ENCODE measurements at places on chromosomes 3 and 15.

DNA sequence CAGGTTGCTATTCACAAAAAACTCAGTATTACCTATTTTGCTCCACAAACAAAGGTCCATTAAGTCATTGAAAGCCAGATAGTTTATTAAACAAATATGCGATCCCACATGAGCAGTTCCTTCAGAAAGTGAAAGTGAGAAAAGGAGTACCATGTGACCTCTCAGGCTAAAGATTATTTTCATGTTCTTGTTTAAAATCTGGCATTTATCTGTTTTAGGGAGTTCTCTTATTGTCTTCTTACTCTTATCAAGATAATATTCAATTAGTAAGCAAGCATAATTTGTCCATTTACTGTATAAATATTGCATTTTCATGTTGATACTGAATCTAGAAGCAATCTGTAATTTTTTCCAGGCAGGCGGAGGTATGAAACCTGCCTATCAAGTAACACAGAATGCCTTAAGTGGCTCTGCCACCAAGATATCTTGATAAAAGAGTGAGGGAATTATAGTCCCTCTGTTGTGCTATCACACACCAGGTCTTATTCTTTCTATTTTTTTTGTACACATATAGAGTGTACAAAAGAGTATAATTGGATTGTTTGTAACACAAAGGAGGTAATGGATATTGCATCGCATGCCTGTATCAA is 20.1 kb upstream of the PLSCR5 start:
- DNase-seq = no peak

DNA sequence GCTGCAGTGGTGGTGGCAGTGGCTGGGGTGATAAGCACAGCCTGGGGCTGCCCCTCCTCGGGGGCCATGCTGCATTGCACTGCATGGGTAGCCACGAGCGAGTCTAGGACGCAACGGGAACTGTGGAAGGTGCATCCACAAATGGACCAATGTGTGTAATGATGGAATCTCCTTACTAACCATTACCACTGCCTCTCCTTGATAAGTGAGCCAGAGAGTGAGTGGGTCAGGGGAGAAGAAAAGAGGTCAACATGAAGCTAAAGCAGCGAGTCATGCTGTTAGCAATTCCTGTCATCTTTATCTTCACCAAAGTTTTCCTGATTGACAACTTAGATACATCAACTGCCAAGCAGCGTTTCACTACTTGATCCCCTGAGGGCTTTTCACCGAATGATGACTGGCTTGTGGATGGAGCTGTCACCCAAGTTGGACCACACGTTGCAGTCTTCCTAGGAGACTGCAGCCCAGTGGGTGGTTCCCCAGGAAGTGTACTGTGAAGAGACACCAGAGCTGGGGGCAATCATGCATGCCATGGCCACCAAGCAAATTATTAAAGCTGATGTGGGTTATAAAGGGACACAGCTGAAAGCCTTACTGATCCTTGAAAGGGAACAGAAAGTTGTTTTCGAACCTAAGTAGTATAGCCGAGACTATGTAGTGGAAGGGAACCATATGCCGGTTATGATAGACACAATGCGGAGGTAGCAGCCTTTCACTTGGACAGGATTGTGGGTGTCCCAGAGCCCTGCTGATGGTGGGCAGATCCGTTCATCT is 20.6 kb downstream of the SAMD7 start:
- no peak for DNase-seq

- no peak for DNase-seq
Measured at GRCh38 chr3:66490984-66491383, 9.8 kb downstream of the LRIG1 start.

DNA sequence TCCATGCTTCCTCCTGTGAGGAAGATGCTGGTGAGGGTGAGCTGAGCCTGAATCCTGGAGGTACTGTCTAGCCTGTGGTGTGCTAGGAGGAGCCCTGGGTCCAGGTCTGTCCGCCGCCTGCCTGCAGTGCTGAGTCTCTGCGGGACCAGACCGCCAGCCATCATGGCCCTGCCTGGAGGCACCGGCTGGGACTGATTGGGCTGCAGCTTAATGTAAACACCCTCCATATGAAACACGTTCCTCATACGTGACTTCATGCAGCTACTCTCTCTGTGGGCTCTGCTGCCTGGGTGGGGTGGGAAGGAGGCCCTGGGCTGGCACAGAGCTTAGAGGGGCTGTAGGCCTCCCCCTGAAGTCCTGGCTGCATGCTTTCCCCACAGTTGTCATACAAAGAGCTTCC is 67.4 kb downstream of the FBLN2 start:
- no peak for DNase-seq

- DNase-seq = no peak
Measured at GRCh38 chr3:53957831-53958230, 66.2 kb upstream of the SELENOK start.

DNA sequence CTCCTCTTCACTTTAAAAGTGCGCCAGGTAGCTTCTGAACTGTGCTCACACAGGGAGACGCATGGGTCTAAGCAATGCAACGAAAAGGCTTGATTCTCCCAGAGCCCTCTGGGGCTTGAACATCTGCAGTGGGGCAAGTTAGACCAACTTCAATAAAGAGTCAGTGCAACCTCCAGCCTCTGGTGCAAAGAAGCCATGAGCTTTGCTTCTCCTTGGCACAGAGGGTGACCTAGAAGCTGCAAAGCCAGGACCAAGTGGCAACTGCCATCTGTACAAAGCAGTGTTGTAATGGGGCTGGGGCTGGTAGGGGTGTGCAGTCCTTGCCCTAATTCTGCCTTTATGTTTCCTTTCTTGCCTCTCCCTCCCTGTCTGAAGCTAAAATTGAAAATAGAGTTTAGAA is 219.0 kb upstream of the CD96 start:
- DNase-seq = no peak

DNA sequence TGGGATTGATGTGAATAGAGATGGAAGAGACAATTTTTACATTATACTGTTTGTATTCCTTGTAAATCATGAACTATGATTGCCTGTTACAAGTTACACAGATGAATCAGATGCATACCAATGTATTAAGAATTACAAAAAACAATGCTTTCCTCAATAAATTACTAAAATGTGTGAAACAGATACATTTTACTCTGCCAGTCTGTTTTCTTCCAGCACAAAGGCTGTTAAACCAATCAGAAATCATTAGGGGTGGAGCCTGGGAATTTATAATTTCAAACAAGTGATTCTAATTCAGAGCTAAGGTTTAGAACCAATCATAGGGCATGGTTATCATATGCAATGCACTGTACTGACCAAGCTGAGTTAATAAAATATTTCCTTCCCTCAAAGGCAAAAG is 21.8 kb upstream of the ANKRD28 start:
- no peak for DNase-seq

DNA sequence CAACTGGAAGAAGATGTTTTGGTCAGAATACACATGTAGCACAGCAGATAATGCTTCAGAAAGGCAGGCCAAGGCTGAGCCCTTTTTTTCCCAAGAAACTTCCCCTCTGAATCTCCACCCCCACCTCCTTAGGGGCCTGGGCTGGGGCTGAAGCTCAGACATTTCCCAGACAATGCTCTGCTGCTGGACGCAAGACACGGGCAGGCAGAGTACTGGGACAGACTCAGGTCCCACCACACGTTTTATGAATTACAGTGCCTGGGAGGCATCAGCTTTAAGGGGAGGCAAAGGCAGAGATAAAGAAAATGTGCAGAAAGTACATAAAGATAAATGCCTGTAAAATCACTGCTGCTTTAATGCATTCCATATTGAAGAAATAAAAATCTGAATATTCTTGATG is 479.4 kb downstream of the ERC2 start:
- DNase-seq = peak; percentile 18

- DNase-seq = no peak
Measured at GRCh38 chr3:120645083-120645845, 36.8 kb downstream of the HGD start.

GRCh38 chr3:127457546-127458145 is 132.9 kb downstream of the TPRA1 start:
- DNase-seq = no peak

- no peak for DNase-seq
Measured at GRCh38 chr15:90456236-90456635, 68.2 kb downstream of the IQGAP1 start.

- no peak for DNase-seq
Measured at GRCh38 chr3:55409806-55410205, 77.3 kb downstream of the WNT5A start.

GRCh38 chr3:84487296-84487695 is 471.5 kb upstream of the CADM2 start:
- DNase-seq = peak; percentile 13

- no peak for DNase-seq
Measured at GRCh38 chr15:56492791-56493555, 28.0 kb upstream of the MNS1 start.

- DNase-seq = no peak
Measured at GRCh38 chr15:31303726-31304648, 22.6 kb upstream of the KLF13 start.

- no peak for DNase-seq
Measured at GRCh38 chr15:96366526-96366877, 36.0 kb downstream of the NR2F2 start.

GRCh38 chr3:65145680-65146079 is 457.9 kb upstream of the ADAMTS9 start:
- no peak for DNase-seq

GRCh38 chr3:13040361-13041074 is 32.7 kb downstream of the IQSEC1 start:
- peak; percentile 60 for DNase-seq

DNA sequence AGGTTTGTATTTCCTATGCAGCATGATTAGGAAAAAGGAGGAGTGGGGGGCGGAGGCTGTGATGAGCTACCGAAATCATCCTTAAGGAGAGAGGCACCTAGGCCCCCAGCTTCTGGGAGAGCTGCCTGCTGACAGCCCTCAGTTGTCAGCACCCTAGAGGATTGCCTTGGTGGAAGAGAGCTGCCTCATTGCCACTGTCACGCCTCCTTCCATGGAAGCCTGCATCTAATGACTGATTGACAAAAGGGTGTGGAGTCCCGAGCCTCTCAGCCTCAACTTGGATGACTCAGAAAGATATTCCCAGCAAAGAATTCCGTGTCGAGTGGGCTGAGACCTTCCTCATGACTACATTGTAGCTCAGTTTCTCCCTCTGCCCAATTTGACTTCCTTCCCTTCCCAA is 320.4 kb upstream of the PROK2 start:
- no peak for DNase-seq

GRCh38 chr15:94119298-94119811 is 112.0 kb upstream of the MCTP2 start:
- no peak for DNase-seq

GRCh38 chr3:26624209-26624765 is 1.7 kb downstream of the LRRC3B start:
- no peak for DNase-seq

GRCh38 chr3:46960081-46960701 is 16.4 kb downstream of the CCDC12 start:
- no peak for DNase-seq

GRCh38 chr15:93358166-93359059 is 269.4 kb upstream of the RGMA start:
- no peak for DNase-seq

DNA sequence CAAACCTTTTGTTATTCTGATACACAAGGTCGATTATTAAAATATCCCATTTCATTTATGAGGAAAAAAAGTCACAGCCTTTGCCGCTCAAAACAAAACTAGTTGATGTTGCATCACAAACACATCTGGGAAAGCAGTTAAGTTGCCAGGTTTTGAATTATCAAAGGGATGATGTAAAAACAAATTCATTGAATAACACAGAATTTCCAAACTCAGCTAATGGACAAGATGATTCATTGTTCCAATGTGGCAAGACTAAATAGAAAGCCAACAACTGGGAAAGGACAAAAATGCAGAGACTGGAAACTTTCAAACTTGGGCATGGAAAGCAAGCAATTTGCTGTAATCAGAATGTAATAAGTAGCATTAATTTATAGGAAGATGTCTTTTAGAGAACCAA is 610.0 kb upstream of the ZNF385D start:
- no peak for DNase-seq

GRCh38 chr3:117556646-117557407 is 847.2 kb downstream of the TUSC7 start:
- DNase-seq = no peak

DNA sequence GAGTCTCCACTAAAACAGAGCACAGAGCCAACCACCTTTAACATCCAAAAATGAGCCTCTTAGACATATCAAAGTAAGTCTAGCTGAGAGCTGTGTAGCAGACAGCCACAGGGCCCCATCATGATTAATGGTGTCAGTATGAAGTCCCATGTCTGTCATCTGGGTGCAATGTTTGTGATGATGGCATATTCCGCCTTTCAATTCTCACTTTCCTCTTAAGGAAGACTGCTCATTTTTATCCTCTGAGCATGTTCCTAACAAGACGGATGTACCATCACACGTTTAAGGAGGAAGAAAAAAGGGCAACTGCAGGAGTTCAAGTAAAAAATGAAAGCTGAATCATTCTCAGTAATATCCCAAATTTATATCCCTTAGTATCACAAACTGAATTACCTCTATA is 85.8 kb upstream of the KCNMB2 start:
- DNase-seq = no peak

DNA sequence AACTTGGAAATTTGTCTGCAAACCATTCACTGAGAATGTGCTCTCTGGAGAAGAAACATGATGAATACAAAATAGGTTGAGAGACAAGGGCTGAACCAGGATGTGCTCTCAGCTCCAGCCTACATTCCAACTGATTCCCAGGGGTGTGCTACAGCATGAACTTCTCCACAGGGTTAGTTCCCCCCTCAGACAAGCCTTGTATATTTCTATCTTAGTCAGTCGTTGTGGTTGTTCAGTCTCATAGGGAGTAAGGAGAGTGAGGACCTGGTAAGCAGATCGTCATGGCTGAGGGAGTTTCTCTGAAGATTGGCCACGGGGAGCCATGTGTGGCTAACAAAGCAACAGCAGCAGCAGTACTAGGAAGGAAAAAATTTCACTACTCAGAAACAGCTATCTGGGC is 919.7 kb upstream of the CADM2 start:
- no peak for DNase-seq

DNA sequence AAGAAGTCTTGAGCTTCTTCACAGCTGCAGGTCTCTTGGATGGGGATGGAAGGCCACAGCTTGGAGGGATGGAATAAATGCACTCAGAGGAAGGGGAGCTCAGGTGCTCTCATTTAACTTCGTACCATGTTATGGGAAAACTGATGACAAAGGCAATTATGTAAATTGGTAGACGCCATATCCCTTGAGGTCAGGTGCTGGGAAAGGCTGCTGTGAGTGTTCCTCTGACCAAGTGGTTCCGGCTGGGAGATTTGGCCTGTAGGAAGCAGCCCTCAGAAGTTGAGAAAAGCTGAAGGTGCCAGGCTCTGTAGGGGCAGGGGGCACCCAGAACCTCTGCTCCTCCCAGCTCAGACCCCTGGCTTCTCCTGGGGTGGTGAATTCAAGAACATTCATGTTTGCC is 47.1 kb downstream of the FAH start:
- DNase-seq = no peak

GRCh38 chr15:44763848-44764247 is 27.5 kb downstream of the TRIM69 start:
- no peak for DNase-seq

- DNase-seq = no peak
Measured at GRCh38 chr3:100953103-100953502, 40.1 kb downstream of the ABI3BP start.

GRCh38 chr3:171371354-171371753 is 88.9 kb downstream of the TNIK start:
- DNase-seq = no peak
